ENCODE measurements at places on chromosomes 11 and 22.

GRCh38 chr11:1990872-1991578 is 6.6 kb downstream of the H19 start:
- no peak for DNase-seq

DNA sequence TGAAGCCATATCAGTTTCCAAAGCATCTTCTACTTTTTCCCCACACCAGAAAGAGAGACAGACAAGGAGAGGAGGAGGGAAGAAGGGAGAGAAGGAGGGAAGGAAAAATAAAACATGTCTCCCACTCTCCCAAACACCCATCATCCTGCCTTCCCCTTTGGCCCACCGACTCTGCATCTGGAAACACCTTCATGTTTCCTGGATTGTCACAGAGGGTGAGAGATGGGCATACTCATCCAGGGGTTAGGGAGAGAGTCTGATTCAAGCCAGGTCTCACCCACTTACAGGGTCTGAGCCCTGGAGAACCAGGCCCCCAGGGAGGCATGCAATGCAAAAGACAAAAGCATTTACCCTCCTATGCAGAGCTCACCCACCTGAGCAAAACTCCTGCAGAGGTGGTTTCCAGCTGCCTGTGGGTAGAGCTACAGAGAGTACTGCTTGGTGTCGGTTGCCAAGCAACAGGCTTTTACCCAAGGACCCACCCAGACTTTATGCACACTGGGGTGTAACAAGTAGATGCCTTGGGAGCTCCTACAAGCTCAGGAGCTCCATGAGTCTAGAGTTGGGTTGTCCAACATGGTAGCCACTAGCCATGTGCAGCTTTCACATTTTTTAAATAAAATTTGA is 33.4 kb downstream of the MN1 start:
- DNase-seq = no peak

DNA sequence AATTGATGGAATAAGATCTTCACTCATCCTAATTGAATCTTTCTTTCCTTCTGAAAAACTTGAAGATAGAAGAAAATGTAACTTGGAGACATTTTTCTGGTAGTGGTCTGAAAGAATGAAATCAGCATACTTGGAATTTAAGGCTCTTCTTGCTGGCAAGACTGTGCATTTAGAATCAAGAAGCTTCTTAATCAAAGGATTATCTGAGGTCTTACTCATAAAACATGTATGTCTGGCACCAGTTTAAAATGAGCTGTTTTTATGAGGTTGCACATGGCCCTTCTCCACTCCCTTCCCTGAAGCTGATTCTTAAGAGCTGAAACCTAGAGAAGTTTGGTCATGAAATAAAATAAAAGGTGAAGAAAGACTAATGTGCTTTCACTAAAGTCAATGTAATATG is 77.3 kb downstream of the ARHGEF12 start:
- DNase-seq = peak; percentile 66

DNA sequence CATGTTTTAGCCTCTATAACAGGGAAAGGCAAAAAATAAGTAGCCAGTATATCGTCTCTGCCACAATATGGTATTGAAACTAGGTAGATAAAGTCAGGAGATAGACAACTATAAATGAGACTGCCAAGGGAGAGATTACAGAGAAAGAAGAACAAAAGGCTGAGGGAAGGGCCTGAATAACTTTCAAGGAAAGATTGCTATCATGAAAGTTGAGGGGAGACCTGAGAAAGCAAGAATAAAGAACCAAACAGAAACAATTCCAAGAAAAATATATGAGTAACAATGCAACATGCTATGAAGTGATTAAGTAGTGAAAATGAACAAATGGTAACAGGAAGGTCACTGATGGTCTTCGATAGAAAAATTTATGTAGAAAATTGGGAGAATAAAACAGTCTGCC is 690.1 kb downstream of the METTL15 start:
- DNase-seq = no peak

DNA sequence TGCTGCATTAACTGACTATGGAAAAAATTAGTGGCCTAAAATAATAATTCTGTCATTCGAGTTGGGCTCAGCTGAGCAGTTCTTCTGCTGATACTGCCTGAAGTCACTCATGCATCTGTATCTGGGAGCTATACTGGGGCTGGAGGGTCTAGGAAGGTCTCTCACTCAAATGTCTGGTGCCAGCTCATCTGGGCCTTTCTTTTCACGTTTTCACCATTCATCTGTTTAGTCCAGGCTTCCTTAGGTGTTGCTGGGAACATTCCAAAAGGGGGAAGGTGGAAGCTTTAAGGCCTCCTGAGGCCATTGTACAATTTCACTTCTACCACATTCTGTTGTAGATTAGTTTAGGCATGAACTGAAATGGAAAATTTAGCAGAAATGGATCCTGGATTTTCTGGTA is 28.0 kb downstream of the YAP1 start:
- DNase-seq = no peak

Measured in LNCaP clone FGC (cell line).